Kidney (tissue), 22 donors: ENCODE measurements at places on chromosomes 16 and 17. TPM values are rescaled to one million over a fixed set of nuclear protein-coding genes. Genes with fewer than 3 reads are reported as not detected.

TRIM72 gene
- polyA plus RNA-seq = 0.11 TPM

RND2 gene
- polyA plus RNA-seq = 2.3 TPM

IRX6 gene
- polyA plus RNA-seq = 0.62 TPM

TEX14 gene
- 0.09 TPM for polyA plus RNA-seq

KPNA2 gene
- 23.3 TPM for polyA plus RNA-seq

PNMT gene
- 2.0 TPM for polyA plus RNA-seq

ULK2 gene
- 6.6 TPM for polyA plus RNA-seq

CPHXL2 gene
- polyA plus RNA-seq = not detected

AOC3 gene
- polyA plus RNA-seq = 15.1 TPM

CPD gene
- 11.6 TPM for polyA plus RNA-seq

MED9 gene
- 24.5 TPM for polyA plus RNA-seq

CACNG5 gene
- not detected for polyA plus RNA-seq

CCDC200 gene
- polyA plus RNA-seq = not detected

HP gene
- 73.9 TPM for polyA plus RNA-seq

C16orf54 gene
- polyA plus RNA-seq = 0.39 TPM

CFAP97D1 gene
- polyA plus RNA-seq = not detected

MED1 gene
- 7.1 TPM for polyA plus RNA-seq

SLC13A2 gene
- 69.0 TPM for polyA plus RNA-seq

ASPA gene
- 24.2 TPM for polyA plus RNA-seq

LRRC37A2 gene
- polyA plus RNA-seq = 2.6 TPM

HS3ST3B1 gene
- 4.8 TPM for polyA plus RNA-seq

TNS4 gene
- polyA plus RNA-seq = 2.2 TPM

ANKFN1 gene
- polyA plus RNA-seq = not detected

CD300LB gene
- polyA plus RNA-seq = not detected

GJC1 gene
- 1.8 TPM for polyA plus RNA-seq

TBC1D3I gene
- polyA plus RNA-seq = not detected

SLC6A2 gene
- polyA plus RNA-seq = 0.73 TPM

VASN gene
- 75.7 TPM for polyA plus RNA-seq

ALOX12B gene
- polyA plus RNA-seq = not detected

HNF1B gene
- 84.1 TPM for polyA plus RNA-seq
